ENCODE measurements at places on chromosomes 2 and 18.

DNA sequence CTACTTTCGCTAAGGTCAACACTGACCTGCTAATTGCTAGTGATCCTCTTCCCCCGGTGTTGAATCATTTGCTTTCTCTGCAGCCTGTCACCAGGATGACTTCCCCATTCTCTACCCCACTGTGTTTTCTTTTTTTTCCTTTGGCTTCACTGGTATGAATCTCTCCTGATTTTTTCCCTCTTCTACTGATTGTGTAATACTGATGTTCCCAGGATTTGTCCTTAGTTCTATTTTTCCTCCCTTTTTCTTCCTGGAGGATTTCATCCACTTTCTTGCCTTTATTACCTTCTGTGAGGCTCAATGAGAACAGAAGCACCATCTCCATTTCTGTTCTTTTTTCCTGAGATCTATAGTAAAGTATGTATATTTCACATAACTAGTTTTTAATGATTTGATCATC is 14.1 kb upstream of the MSH2 start:
- no peak for DNase-seq

DNA sequence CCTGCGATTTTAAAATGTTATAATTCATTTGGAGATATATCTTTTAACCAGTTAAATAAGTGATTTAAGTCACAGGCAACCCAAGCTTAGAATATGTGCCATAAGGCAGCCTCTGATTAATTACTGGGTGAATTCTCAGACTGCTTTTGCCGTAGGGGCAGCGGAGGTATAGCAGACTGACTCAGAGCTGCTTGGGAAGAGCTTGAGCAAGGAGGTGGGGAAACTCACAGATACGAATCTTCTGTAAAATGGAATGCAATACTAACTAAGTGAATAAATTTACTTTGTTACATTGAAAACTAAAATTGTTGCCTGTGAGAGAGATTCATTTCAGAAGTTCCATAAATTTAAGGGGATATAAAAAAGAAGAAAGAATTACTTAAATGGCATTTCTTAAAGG is 115.4 kb downstream of the KYNU start:
- no peak for DNase-seq

GRCh38 chr2:21008790-21009661 is 34.8 kb downstream of the APOB start:
- no peak for DNase-seq

- peak; percentile 49 for DNase-seq
Observed at GRCh38 chr2:96537066-96537733, 648 bp downstream of the ARID5A start.

DNA sequence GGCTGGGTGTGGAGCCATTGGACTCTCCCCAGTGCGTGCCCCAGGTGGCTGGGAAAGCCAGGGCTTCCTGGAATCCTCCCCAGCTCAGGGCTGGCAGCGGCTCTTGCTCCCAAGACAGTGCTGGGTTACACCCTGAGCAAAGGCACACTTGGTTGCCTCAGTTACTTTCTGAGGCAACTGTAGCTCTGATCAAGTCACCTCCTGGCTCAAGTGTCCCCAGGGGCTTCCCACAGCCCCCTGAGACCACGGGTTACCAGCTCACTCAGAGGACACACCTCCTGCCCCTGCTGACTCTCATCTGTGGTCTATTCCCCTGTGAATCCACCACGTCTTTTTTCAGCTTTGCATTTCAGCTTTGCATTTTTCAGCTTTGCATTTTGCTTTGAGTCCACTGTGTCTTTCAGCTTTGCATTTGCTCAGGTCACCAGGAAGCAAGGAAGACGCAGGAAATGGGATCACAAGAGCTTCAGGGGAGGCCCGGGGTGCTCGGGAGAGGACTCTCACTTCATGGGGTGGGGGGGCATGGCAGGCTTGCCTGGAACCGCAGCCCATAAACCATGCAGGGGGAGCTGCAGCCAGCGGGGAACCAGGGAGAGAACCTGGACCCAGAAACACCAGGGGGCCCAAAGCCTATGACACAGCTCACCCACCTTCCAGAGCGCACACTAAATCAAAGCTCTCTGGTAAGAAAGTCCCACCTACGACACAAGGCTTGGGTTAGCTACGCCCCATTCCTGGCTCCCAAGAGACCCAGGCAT is 138.0 kb upstream of the ASB18 start:
- DNase-seq: no peak

DNA sequence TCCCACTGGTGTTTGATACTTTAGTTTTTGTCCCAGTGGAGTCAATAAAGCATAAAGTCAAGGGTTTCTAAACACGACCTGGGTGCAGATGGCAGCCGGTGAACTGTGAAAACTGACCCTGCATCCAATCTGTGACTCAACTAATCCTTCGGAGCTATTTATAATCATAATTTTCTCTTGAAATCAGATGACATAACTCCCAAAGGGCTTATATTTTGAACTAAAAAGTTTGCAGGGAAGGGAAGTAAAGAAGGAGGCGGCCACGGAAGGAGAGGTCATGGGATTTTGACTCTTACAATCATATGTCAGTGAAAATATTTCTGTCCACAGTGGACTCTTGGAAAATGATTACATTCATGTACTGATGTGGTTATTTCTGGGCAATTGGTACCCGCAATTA is 178.5 kb downstream of the PDE1A start:
- DNase-seq: no peak

- no peak for DNase-seq
Observed at GRCh38 chr18:39215920-39216319, 1650.3 kb upstream of the CELF4 start.

GRCh38 chr2:221571551-221572218 is 419 bp downstream of the EPHA4 start:
- peak; percentile 44 for DNase-seq
